ENCODE measurements at places on chromosomes 5 and 9.

DNA sequence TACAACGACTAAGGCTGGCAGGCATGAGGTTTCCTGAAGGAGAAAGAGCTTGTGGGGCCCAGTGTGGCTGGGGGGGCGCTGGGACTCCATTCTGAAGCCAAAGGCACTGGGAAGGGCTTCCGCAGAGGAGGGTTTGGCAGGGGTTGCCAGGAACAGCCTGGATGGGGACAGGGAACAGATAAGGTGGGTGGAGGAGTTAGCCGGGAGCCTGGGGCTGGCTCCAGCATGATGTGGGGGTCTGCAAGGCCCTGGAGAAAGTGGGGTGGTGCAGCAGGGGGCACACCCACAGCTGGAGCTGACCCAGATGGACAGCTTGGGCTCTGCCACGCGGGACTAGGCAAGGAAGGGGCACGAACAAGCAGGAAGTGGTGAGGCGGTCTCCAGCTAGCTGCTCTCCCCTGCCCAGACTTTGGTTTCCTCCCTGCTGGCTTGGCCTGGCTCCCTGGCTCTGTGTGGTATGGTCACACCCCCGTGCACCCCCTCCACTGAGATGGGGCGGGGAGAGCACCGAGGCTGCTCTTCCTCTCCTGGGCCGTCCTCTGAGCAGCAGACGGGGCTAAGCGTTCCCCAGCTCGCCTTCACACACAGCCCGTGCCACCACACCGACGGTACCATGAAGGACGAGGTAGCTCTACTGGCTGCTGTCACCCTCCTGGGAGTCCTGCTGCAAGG, at the start of gene LTC4S:
Gene LTC4S, plus strand, starts transcription at position 519 of the 672 bp plus-strand sequence. Its CDS starts 95 bp downstream, at position 614.
- DNase-seq, result no peak

DNA sequence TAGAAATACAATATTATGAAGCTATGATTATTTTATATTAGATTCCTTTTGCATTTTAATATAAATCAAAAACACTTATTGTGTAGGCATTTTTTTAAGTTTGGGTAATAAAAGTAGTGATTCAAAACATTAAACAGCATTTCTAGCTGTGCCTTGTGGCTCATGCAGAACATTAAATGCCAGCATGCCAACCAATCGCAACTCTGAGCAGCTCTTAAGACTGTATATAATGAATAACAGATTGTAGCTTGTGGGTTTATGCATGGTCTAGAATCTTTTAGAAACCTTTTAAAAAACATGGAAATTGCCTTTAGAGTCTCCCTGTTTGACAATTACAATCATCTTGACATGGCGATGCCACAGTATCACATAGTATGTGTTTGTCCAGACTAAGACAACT, 903.8 kb downstream of the EFNA5 start:
- no peak for DNase-seq

DNA sequence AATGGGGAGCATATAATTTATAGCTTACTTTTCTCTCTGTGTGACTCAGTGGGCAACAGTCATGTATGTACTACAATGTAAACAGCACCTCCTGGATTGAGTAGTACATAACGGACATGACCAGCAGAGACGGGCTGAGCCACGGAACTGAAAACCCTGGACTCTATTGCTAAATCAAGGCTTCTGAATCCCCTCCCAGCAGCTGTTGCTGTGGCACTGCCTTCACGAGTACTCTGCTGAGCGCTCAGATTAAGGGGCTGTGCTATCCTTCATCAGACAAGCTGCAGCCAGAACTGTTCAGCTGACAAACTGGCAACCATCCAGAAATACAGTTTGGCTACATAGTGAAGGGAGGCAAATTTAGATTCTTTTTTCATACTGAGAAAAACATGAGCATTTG, 131.3 kb upstream of the CCDC180 start:
- DNase-seq, result no peak

DNA sequence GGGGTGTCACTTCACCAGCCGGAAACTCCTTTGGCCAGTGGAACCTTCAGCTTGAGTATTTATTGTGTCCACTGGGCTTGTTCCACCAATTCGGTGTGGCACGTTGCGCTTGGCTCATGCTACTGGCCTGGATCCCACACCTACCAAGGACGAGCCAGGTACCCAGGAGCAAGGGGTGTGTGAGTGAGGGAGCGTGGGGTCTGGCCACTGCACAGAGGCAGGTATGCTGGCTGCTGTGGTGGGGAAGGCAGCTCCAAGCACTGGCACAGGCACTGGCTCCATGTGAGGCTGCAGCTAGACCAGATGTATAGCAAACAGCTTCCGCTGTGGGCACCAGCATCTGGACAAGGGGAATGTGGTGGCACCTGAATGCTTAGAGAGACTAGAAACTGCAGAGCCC, 28.1 kb upstream of the CYLC2 start:
- no peak for DNase-seq

DNA sequence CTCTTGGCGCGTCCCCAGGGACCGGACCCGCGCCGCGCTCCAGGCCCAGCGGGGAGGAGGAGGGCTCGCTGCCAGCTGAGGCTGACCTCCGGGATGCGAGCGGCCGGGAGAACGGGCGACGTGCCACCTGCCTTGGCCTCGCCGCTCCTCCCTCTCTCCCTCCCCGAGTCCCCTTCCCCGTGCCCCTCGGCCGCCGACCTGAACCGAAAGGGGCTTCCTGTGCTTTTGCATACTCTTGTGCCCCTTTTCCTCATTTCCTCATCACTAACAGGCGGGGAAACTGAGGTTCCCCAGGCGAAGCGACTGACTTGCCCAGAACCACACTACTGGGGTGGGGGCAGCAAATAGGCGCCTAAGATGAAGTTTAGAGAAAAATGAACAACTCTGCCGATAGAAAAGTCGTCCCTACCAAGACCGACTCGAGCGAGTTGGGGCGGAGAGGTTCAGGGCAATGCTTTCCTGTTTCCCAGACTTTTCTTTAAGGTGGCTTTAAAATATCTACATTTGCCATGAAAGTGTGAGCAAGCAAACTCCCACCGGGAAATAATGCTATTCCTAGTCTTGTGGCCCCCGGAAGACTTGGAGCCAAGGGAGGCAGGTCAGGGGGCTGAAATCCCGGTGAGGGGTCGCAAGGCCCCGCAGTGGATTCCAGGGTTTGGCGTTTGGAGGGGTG, 580 bp upstream of the DUSP1 start:
- DNase-seq, result peak; percentile 70

- no peak for DNase-seq
These were observed 34.7 kb upstream of the SLC9A3 start for GRCh38 chr5:558871-559503.

GRCh38 chr9:118395415-118395814, 691.2 kb downstream of the TLR4 start:
- no peak for DNase-seq

GRCh38 chr5:156386976-156387375, 60.0 kb downstream of the SGCD start:
- DNase-seq, result no peak

GRCh38 chr9:89923961-89924504, 319.2 kb downstream of the GADD45G start:
- peak; percentile 13 for DNase-seq

DNA sequence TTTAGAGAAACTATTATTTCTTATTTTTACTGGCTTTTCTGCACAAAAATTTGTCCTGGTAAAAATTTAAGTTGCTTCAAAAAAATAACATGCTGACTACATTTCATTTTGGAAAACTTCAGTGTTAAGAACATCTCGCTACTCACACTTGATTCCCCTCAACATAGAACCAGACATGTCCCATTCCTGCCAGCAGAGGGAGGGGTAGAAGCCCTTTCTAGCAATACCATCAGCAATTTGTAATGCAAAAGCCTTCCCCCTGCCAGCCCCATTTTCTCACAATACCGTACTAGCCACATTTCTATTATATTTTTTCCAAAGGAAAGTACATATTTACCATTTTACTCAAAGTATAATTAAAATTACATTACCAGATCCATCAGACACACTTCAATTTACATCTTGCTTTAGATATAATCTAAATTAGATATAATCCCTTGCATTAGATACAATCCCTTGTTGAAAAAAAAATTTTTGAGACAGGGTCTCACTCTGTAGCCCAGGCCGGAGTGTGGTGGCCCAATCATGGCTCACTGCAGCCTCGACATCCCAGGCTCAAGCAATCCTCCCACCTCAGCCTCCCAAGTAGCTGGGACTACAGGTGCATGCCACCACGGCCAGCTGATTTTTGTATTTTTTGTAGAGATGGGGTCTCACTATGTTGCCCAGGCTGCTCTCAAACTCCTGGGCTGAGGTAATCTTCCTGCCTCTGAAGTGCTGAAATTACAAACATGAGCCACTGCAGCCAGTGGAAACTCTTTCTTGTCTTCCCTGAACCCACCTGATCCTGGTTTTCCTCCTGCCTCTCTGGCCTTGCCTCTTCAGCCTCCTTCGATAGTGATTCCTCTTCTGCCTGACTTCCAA, 39.6 kb upstream of the IDNK start:
- DNase-seq, result peak; percentile 77

GRCh38 chr5:14508046-14508445, 73.5 kb upstream of the OTULINL start:
- no peak for DNase-seq

All from NAMALWA (cell line).